ENCODE measurements at places on chromosomes 5 and 9.

DNA sequence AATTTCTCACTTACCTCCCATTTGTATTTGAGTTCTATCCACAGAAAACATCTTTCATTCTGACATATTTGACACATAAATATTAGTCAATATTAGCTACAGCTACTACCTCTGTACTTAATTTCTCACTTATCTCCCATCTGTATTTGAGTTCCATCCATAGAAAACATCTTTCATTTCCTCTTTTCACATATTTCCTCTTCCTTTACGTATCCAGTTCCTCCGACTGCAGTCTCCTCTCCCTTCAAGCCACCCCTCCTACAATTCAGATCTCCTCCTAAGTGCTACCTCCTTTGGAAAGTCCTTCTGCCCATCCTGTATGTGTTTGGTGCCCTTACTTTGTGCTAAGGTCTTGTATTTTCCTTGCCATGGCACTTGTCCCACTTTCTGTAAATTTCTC is 1.6 kb downstream of the SREK1IP1 start:
- no peak for DNase-seq

DNA sequence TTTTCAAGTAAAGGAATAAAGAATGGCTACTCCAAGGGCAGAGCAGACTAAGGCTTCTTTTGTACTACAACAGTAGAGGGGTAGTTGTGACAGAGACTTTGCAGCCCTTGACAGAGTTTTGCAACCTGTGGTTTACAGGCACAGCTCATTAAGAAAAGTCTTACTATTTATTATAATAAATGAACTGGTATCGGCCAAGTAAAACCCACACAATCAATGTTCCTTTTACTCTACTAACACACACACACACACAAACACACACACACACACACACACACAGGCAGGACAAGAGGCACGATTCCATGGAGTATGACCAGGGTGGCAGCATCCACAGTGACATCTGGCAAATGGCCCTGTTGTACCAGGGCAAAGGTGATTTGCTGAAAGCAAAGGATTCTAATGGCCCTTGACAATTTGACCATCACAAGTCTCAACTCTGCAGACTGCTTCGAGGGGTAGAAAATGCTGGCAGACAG is 59.1 kb upstream of the GOLPH3 start:
- no peak for DNase-seq

GRCh38 chr5:14330729-14331385 is 187.7 kb downstream of the TRIO start:
- DNase-seq: no peak

DNA sequence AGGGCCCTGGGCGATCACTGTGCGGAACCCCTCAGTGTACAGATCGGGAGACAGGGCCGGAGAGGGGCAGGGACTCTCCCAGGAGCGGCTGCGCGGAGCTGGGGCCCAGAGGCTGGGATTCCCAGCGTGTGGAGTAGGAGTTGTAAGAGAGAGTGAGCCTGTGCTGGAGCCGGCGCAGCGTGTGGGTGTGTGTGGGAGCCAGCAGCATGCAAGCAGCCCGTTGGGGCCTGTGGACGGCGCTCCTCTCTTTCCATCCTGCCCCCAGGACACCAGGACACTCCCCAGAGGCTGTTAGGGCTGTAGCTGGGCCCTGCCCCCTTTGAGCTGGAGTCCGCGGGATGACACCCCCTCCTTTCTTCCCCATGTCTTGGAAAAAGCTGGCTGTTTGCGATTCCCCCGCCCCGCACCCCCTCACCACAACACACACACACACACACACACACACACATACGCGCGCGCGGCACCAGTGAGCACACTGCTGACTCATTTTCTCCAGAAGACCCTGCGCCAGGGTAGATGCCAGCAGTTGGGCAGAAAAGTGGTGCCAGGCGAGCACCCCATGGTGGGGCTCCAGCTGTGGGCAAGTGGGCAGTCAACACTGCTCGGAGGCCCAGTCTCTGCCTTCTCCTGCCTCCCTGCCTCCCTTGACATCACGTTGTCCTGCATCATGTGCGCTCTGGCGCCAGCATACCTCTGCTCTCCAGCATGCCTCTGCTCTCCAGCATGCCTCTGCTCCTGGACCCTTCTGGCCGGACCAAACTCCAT is 1.5 kb downstream of the COL27A1 start:
- DNase-seq: no peak

- DNase-seq: no peak
Measured at GRCh38 chr5:107469485-107470294, 201.0 kb downstream of the EFNA5 start.

GRCh38 chr5:91269198-91269597 is 113.9 kb downstream of the ARRDC3 start:
- DNase-seq: no peak

DNA sequence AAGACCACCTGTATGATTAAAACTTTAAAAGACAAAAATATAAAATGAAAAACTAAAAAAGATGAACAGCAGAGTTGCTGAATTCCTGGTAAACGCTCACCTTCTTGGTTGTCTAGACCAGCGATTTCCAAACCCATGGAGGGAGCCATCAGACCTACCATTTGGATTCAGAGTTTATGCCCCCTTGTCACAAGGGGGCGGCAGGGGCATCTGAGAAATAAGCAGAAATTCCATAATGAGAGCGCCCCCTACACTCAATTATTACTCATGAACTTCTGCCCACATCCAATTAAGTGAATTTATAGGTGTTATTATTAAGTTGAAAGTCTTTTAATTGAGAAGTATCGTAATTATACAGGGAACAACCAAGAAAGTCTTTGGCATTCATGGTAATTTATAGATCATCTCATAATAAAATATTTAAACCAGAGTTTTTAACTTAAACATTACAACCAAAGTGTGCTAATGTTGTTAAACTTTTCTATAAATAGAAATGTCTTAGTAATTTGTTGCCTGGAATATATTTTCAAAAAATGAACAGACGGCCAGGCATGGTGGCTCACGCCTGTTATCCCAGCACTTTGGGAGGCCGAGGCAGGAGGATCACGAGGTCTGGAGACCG is 35.2 kb upstream of the SPATA31C2 start:
- peak; percentile 12 for DNase-seq

DNA sequence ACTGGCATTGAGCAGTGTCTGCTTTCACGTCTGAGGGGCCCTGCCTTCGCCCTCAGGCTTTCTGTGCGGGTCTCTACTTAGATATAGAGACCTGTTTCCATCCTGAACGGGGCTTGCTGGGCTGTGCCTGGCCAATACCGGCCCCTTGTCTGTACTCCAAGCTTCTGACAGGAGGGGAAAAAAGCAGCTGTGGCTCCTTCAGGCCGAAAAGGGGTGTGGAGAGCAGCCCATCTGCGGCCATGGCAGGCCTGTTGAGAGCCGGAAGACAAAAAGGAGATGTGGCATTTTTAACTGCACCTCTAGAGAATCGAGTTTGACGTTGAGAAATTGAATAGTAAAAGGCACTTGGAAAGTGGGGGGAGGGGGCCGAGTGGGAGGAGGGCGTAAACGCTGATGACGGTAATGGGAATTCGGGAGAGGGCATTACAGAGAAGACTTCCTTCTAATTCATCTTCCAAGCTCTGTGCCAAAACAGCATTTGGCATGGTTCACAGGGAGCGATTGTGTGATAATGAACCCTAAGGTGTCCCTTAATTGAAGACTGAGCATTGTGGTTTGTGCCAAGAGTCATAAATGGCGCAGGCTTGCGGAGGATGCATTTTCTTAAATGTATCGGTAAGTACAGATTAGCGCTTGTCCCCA is 25.1 kb upstream of the PRDM12 start:
- DNase-seq: no peak

GRCh38 chr5:33848554-33848953 is 43.2 kb downstream of the ADAMTS12 start:
- no peak for DNase-seq

- DNase-seq: no peak
Measured at GRCh38 chr9:109894473-109894872, 114.5 kb downstream of the PALM2AKAP2 start.

DNA sequence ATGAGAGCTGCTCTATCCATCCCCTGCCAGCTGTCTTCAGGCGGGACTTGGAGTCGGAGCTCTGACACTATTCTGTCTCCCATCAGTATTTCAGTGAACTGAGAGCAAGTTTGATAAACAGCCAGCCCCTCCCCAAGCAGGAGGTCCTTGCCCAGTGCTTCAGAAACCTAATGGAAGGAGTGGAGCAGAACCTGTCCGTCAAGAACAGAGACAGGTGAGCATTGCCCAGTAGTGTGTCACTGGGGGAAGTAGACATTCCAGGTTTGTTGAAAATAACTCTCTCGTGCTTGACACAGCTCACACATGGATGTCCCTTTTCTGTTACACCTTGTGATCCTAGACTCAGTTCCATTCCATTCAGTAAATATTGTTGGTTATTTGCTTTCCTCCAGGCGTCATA is 13.2 kb upstream of the TLX3 start:
- DNase-seq: no peak

DNA sequence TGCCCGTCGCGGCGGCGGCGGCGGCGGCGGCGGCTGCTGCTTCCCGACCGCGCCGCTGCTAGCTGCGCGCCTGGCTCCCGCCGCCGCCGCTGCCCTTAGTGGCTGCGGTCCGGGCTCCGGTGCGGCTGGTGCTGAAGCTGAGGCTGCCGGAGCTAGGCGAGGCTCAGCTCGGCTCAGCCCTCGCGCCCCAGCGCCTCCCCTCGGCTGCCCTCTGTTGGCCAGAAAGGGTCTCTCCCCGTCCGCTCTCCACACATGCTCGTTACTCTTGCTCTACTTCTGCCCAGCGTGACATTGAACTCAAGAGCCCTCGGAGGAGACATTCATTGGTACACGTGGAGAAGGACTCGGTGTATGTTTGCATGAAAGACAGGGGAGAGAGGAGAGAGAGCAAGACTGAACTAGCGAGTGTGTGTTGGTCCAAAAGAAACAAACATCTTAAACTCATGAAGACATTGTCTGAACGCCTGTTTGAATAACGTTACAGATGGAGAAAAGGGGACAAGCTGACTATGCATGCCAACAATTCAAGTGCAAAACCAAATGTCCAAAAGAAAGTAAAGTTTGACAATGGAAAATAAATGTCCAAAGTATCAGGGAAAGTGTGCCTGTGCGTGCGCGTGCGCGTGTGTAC is at the start of gene HCN1:
HCN1 (minus strand) TSS at position 175 of the 631 bp plus-strand sequence.
- no peak for DNase-seq

DNA sequence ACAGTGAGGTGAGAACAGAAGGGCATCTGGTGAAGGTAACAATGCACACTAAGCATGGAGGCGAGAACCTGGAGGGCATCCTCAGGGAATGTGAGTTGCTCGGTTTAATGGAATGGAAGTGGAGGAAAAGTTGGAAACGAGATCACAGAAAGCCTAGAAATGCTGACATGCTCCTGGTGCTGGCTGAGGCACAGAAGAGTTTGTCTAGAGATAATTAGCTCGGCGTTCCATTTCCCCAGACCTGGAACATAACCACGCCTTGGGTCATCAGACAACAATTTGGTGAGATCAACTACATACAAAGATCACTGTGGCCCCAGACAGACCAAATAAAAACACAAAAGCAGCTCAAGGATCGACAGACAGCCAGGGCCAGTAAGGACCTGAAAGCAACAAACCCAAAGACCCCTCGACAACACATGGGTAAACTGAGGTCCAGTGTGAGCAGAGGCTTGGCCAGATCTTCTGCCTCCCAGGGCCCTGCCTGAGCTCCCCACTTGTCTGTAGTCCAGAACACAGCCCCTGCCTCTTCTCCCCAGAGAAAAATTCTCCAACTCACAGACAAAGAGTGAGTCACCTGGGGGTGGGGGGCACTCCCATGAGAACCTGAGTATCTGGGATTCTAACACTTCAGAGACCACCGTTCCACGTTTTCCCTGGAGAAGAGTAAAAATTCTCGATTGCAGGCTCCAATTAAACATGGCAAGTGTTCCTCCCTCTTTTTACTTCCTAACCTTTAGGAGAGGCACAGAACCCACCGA is 52.5 kb downstream of the SHB start:
- DNase-seq: no peak

DNA sequence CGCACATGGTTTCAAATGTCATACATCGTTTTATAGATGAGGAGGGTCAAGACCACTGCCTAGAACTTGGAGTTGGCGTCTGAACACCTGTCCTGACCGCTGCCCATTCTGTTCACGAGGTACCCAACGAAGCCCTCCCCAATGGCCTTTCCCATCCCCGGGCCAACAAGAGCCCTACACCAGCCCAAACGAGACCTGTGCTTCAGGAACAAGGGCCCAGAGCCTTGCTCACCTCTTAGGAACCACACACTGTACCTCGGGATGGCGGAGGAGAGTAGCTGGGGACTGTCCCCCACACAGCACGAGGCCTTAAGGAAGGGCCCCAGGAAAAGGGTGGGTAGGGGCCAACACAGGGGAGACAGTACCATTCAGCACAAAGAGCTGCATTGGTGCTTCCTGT is 3.0 kb downstream of the SURF6 start:
- DNase-seq: no peak

DNA sequence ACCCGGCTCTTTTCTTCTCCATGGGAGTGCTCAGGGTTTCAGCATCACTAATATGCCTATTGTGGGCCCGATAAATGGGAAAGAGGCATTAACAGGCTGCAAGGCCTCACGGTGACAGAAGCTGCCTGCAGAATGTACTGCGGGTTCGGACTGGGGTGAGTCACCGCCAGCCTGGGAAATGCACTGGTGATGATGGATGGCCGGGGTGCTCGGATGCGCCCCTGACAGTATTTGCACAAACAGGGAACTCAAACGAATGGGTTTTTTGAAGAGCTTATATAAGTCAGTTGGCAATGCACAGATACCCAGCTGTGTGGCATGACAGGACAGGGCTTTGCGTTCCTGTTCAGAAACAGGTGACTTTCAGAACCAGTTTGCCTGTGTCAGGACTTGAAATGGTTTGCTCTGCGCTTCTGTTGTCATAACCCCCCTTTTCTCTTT is 42.0 kb upstream of the PITX1 start:
- no peak for DNase-seq

DNA sequence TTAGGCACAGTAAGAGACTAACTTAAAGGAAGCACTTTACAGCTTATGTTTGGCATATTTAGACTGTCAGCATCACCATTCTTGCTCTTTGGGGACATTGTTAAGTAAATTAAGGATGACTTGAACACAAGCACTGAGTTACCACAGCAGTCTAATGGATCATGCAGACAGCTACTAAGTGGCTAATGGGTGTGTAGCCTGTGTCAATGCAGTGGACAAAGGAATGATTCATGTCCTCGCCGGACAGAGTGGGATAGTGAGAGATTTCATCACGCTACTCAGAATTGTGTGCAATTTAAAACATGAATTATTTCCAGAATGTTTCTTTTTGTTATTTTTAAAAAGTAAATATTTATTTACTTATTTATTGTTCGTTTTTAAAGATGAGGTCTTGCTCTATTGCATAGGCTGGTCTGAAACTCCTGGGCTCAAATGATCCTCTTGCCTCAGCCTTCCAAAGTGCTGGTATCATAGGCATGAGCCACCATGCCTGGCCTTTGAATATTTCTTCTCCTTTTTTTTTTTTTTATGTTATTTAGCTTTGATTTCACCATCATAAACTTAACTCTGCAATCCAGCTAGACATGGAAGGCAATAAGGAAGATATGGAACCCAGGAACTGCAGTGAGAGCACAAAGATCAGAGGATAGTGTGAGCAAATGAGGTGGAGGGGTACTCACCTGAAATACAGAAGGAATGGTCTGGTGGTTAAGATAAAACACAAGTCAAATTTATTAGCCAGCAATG is 53.0 kb upstream of the KLF4 start:
- DNase-seq: no peak

GRCh38 chr9:128145536-128145935 is 3.7 kb upstream of the LCN2 start:
- no peak for DNase-seq
